Effector memory CD8-positive, alpha-beta T cell (primary cell): ENCODE measurements at places on chromosomes 12 and 14.

- peaks cover 19% of the 10 kb centered on the region for H3K36me3 ChIP-seq
- no peak for DNase-seq
- H3K4me1 ChIP-seq: peaks cover 2% of the 10 kb centered on the region
- peak overlapping the region; percentile 42 for H3K27ac ChIP-seq
Measured at GRCh38 chr14:71716041-71716772, 216.0 kb upstream of the RGS6 start.

GRCh38 chr12:91677556-91677955, 468.1 kb downstream of the BTG1 start:
- no peaks in the 10 kb centered on the region for H3K4me1 ChIP-seq
- no peak overlapping the region for H3K27ac ChIP-seq
- no peaks in the 10 kb centered on the region for H3K36me3 ChIP-seq

- no peak for DNase-seq
- no peak overlapping the region for H3K27ac ChIP-seq
- no peaks in the 10 kb centered on the region for H3K27me3 ChIP-seq
- no peaks in the 10 kb centered on the region for H3K36me3 ChIP-seq
- H3K4me3 ChIP-seq: no peak overlapping the region
Measured at GRCh38 chr12:18564306-18564705, 173.5 kb downstream of the PLCZ1 start.

GRCh38 chr12:104844123-104844522, 114.0 kb downstream of the SLC41A2 start:
- H3K36me3 ChIP-seq: no peaks in the 10 kb centered on the region
- DNase-seq: no peak
- no peaks in the 10 kb centered on the region for H3K4me1 ChIP-seq
- peaks cover 7% of the 10 kb centered on the region for H3K27me3 ChIP-seq
- no peak overlapping the region for H3K27ac ChIP-seq
- H3K4me3 ChIP-seq: no peak overlapping the region

DNA sequence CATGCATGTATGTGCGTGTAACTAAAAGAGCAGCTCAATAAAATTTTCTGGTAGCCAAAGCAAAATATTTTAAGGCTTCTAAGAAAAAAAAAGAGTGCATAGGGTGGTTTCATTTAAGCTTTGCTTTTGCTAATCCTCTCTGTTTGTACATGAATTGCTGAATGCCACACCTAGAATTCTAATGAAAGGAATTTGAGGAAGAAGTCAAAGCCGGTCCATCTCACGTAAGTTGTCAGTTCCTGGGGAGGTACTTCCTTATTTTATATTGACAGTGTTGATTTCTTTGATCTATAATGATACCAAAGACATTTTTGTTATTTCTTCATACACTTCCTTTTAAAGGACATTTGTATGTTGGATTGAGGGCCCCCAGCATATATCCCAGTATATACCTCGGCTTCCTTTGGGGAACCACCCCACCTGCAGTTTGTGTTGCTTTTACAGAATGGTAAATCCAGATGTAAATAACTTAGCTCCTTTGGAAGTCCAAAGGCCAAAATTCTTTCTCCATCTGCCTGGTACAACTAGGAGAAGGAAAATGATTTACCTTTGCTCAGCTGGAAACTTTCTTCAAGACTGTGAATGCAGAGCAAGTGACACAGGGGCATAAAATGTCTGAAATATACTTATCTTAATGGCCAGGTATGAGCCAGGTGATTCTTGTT, 420.9 kb upstream of the ATP2B1 start:
- H3K27me3 ChIP-seq: peaks cover 22% of the 10 kb centered on the region
- no peak for DNase-seq
- H3K27ac ChIP-seq: no peak overlapping the region
- no peak overlapping the region for H3K4me3 ChIP-seq

- no peak overlapping the region for H3K4me3 ChIP-seq
- H3K36me3 ChIP-seq: no peaks in the 10 kb centered on the region
- DNase-seq: no peak
- H3K27ac ChIP-seq: no peak overlapping the region
- peaks cover 4% of the 10 kb centered on the region for H3K4me1 ChIP-seq
- H3K27me3 ChIP-seq: peaks cover 8% of the 10 kb centered on the region
Measured at GRCh38 chr14:24422261-24422660, 7.2 kb downstream of the CBLN3 start.

- peak within 1 kb of the TSS; percentile 72 for H3K27ac ChIP-seq
- H3K36me3 ChIP-seq: no peaks in the 10 kb centered on the region
- H3K4me3 ChIP-seq: peak within 1 kb of the TSS; percentile 82
- H3K27me3 ChIP-seq: peaks cover 21% of the 10 kb centered on the region
- DNase-seq: peak; percentile 6
Measured at GRCh38 chr14:91947475-91948184, at the start of gene FBLN5. TSS of gene FBLN5 (minus strand) at chr14:91947694. CDS start at chr14:91947229, 465 bp downstream.

- H3K4me3 ChIP-seq: peak overlapping the region; percentile 87
- H3K36me3 ChIP-seq: peaks cover 17% of the 10 kb centered on the region
- H3K4me1 ChIP-seq: peaks cover 40% of the 10 kb centered on the region
Measured at GRCh38 chr14:99286761-99287160, 14.8 kb upstream of the BCL11B start.

- H3K27me3 ChIP-seq: no peaks in the 10 kb centered on the region
- no peak overlapping the region for H3K4me3 ChIP-seq
- no peak for DNase-seq
- H3K27ac ChIP-seq: no peak overlapping the region
- H3K36me3 ChIP-seq: peaks cover 2% of the 10 kb centered on the region
Measured at GRCh38 chr12:78519422-78519821, 345.2 kb upstream of the SYT1 start.

GRCh38 chr14:101481557-101481956, 79.7 kb upstream of the DIO3 start:
- no peak for DNase-seq
- H3K27ac ChIP-seq: no peak overlapping the region

DNA sequence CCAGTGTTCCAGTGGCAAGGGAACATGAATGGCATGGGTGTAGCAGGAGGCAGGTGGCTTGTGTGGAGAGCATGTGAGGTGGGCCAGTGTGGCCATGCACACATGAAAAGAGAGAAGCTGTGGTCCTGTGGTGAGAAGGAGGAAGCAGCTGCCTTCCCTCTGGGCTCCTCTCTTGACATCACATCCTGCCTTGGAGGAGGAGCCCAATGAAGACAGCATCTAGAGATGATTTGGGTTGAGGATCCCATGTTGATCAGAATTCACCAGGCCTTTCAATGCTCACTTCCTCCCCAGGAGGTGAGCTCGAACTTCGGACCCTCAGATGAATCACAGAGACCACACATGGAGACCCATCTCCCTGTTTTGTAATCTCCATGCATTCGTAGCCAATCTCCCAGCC, 82.6 kb downstream of the LRRC74A start:
- peaks cover 25% of the 10 kb centered on the region for H3K4me1 ChIP-seq
- H3K27ac ChIP-seq: peak overlapping the region; percentile 44
- H3K4me3 ChIP-seq: peak overlapping the region; percentile 36
- no peaks in the 10 kb centered on the region for H3K27me3 ChIP-seq
- DNase-seq: peak; percentile 41

DNA sequence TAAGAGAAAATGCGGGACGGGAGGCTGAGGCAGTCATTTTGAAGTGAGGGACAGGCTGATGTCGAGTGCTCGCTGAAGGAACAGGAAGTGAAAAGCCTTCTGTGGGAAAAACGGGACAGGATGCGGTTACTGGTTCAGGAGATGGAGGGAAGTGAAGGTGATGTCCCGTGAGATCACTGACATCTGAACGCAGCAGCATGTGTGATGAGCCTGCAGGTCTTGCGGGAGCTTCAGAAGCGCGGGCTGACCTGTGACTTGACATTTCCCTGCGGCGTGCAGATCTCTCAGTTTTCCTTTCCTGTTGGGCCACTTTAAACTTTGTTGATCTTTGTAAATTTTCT, 77.8 kb downstream of the DDX51 start:
- peak overlapping the region; percentile 74 for H3K4me3 ChIP-seq
- no peaks in the 10 kb centered on the region for H3K27me3 ChIP-seq
- H3K4me1 ChIP-seq: peaks cover 15% of the 10 kb centered on the region
- peaks cover 40% of the 10 kb centered on the region for H3K36me3 ChIP-seq
- peak overlapping the region; percentile 88 for H3K27ac ChIP-seq

GRCh38 chr12:109731231-109731731, 17.7 kb downstream of the FAM222A start:
- H3K27me3 ChIP-seq: peaks cover 45% of the 10 kb centered on the region
- peaks cover 13% of the 10 kb centered on the region for H3K36me3 ChIP-seq

GRCh38 chr12:58176296-58176869, 235.0 kb downstream of the ATP23 start:
- H3K4me3 ChIP-seq: no peak overlapping the region
- no peak for DNase-seq
- no peaks in the 10 kb centered on the region for H3K36me3 ChIP-seq
- no peaks in the 10 kb centered on the region for H3K4me1 ChIP-seq

- H3K27ac ChIP-seq: peak overlapping the region; percentile 33
- H3K27me3 ChIP-seq: no peaks in the 10 kb centered on the region
- peaks cover 10% of the 10 kb centered on the region for H3K36me3 ChIP-seq
- peak overlapping the region; percentile 61 for H3K4me3 ChIP-seq
Measured at GRCh38 chr14:100616854-100617409, 29.7 kb upstream of the BEGAIN start.

- no peak for DNase-seq
- no peaks in the 10 kb centered on the region for H3K36me3 ChIP-seq
- no peaks in the 10 kb centered on the region for H3K27me3 ChIP-seq
- H3K4me3 ChIP-seq: no peak overlapping the region
- H3K27ac ChIP-seq: no peak overlapping the region
Measured at GRCh38 chr12:23055004-23055403, 430.0 kb downstream of the ETNK1 start.

GRCh38 chr14:35412272-35413056, 7.9 kb upstream of the NFKBIA start:
- no peaks in the 10 kb centered on the region for H3K27me3 ChIP-seq
- no peak overlapping the region for H3K27ac ChIP-seq
- DNase-seq: no peak

- no peak overlapping the region for H3K27ac ChIP-seq
- no peaks in the 10 kb centered on the region for H3K36me3 ChIP-seq
- no peak for DNase-seq
Measured at GRCh38 chr12:11461433-11461832, 66.1 kb upstream of the PRB2 start.

- no peak overlapping the region for H3K4me3 ChIP-seq
- no peaks in the 10 kb centered on the region for H3K36me3 ChIP-seq
- H3K4me1 ChIP-seq: no peaks in the 10 kb centered on the region
- no peak overlapping the region for H3K27ac ChIP-seq
Measured at GRCh38 chr12:89051065-89051677, 301.1 kb downstream of the DUSP6 start.

- peaks cover 28% of the 10 kb centered on the region for H3K36me3 ChIP-seq
- H3K4me3 ChIP-seq: peak within 1 kb of the TSS; percentile 93
- H3K4me1 ChIP-seq: peaks cover 37% of the 10 kb centered on the region
- H3K27ac ChIP-seq: peak within 1 kb of the TSS; percentile 98
- DNase-seq: peak; percentile 94
- no peaks in the 10 kb centered on the region for H3K27me3 ChIP-seq
Measured at GRCh38 chr12:103965590-103966504, at the start of gene TDG. TSS of gene TDG (plus strand) at chr12:103965872. CDS start at chr12:103966038, 166 bp downstream.
